ENCODE measurements at places on chromosomes 4 and X.
A peak's percentile ranks its signal among the peaks of the same experiment; 100 is the strongest.

GRCh38 chr4:40845154-40845835, 95.5 kb downstream of the NSUN7 start:
- no peak for DNase-seq

DNA sequence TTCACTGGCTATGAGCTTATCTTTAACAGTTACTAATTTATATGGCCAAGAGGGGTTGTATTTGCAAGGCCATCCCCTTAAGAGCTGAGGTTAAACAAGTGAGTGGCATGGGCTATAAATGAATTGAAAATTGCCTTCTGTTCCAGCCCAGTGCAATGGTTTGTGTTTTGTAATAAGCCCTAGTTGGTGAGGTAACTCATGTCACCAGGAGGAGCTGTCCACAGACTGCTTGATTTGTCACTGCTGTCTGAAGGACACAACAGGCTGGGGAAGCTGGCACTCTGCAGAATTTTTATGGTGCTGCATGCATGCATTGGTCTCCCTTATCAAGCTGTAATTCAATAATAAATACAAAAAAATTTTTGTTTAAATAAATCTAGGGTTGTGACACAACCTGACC, 223.8 kb downstream of the IL1RAPL2 start:
- no peak for DNase-seq

DNA sequence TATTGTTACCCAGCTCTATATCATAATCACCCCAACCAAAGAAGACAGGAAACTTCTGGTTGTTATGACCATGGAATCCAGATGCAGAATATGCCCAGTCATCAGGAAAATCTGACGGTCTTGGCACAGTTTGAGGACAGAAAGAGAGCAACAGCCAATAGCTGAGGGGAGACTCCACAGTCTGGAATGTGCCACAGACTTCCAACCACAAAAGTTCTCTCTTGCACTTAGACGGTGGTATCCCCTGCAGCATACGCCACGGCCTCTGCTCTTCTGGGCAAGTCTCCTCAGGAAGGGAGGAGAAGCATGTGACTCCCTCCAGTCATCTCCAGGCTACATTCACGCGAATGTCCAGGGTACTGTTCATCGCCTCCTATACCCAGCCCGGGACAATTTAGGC, 18.4 kb downstream of the ZNF827 start:
- no peak for DNase-seq

DNA sequence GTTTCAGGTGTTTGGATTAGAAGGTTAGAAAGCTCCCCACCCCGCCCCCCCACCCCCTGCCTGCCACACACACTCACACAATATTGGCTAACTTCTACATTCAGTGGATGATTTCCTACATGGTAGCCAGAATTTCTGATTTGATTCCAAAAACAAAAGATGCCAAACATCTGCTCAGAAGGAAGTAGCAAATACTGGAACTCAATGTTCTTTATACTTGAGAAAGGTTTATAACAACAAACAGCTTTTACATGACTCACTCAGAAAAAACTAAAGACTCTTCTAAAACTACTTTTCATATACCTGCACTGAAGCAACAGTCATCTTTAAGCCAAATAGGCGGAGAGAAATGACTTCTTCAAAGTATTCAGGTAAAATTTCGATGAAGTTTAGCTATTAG, 750.5 kb upstream of the POU3F4 start:
- DNase-seq = no peak

DNA sequence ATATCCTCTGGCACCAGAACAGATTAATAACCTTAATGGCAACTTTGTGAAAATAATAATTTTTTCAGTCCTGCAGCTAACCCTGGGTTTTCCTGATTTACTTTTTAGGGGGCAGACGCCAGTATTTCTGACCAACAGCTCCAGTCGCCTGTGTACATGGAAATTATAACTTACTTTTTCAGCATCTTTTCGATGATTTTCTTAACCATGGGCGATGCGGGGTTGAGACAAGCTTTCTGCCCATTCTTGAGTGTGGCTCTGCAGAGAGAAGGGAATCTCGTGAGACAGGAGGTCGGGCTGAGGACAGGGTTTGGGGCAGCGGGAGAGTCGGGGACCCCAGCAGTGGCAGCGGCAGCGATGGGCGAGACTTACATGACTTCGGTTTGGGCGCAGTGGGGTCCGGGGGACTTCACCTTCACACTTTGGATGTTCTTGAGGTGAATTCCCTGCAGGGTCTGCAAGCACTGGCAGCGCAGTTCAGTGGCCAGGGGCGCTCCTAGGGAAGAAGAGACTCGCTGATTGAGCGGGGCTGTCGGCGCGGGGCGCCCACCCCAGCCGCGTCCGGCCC, 484 bp downstream of the CXCL2 start:
- DNase-seq = no peak

- peak; percentile 20 for DNase-seq
These were observed 72.9 kb upstream of the ENOX2 start for GRCh38 chrX:130975947-130976346.

- DNase-seq = no peak
These were observed 231.5 kb downstream of the MAML3 start for GRCh38 chr4:139922406-139923024.

- no peak for DNase-seq
These were observed 79.9 kb upstream of the AADAT start for GRCh38 chr4:170169699-170170098.

- no peak for DNase-seq
These were observed 112.8 kb upstream of the ATXN3L start for GRCh38 chrX:13432414-13433297.

GRCh38 chr4:31682796-31683195, 962.6 kb downstream of the PCDH7 start:
- DNase-seq = no peak

GRCh38 chrX:123267220-123267619, 83.1 kb downstream of the GRIA3 start:
- no peak for DNase-seq

- no peak for DNase-seq
These were observed 71.0 kb upstream of the UNC5C start for GRCh38 chr4:95619525-95620443.

DNA sequence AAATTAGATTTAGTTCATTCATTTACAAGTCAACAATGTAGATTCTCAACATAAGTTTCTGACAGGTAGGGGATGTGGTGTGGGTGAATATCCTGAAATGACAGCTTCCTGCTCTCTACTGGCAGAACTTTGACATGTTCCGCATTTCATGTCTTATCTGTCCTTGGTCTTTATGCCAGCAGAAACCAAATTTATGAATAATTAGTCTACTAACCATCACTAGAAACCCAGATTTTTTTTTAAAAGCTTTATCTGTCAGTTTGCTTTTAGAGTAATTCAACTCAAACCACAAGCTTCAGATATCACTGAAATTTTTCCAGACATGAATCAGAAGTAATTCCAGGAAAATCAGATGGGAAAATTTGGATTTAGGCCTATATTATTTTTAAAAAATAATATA, 17.9 kb downstream of the COQ2 start:
- DNase-seq = no peak

- DNase-seq = no peak
These were observed 10.0 kb downstream of the NAA11 start for GRCh38 chr4:79315891-79316290.

GRCh38 chr4:44679060-44679459, 840 bp downstream of the GUF1 start:
- no peak for DNase-seq

- DNase-seq = no peak
These were observed 49.6 kb upstream of the GRID2 start for GRCh38 chr4:92253986-92254671.

DNA sequence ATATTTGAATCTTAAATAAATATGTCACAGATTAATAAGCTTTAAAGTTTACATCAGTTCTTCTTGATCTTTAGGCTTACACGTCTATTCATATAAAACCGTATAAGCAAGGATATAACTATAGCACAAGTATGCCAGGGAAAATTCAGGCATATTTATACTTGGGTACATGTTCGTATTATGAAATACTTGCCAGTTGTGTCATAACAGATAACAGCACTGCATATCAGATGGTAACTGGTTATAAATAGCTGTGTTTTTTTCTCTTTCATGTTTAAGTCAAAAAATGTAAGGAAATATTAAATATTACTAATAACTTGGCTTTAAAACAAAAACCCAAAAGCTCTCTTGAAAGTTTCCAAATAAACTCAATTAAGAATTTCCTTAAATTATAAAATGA, 17.5 kb downstream of the BRWD3 start:
- DNase-seq = no peak

GRCh38 chr4:16377887-16378286, 151.6 kb upstream of the TAPT1 start:
- no peak for DNase-seq

DNA sequence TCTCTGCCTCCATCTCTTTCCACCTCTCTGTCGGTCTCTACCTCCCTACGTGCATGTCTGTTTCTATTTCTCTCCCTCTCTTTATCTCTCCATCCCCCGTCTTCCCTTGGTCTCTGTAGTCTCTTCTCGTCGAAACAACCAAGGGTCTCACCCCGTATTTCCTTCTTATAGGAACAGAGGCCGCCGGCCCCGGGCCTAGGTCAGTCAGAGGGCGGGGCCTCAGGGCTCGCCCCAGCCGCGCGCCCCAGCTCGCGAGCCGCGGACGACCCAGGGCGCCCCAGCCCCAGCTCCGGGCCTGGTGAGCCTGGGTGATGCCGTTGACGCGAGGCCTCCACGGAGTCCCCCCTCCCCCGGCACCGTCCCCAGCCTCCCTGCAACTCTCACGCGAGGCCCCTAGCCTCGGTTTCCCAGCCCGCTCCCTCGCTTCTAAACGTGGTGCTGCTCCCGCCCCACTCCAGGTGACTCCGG, 6.6 kb downstream of the TIMM17B start:
- no peak for DNase-seq

GRCh38 chr4:144674711-144675110, 28.8 kb downstream of the HHIP start:
- no peak for DNase-seq

DNA sequence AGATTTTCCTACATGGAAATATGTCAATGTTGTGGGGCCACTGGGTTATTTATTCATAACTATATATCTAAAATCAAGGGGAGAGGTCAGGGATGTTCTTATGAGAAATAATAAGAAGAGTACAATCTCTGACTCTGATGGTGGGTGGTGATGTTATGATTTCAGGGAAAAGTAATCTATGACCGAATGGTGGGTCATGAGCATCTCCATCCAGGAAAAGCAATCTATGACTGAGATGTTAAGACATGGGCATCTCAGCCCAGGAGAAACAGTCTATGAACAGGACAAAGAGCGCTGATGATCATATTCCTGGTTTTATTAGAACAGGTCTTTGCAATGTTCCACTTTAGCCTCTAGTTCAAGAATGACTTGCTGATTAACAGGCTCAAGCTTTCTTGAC, 137.1 kb downstream of the ARSF start:
- DNase-seq = no peak

GRCh38 chr4:106868381-106869035, 167.6 kb downstream of the DKK2 start:
- no peak for DNase-seq

GRCh38 chr4:5238173-5238572, 186.9 kb downstream of the STK32B start:
- DNase-seq = no peak

- DNase-seq = no peak
These were observed 307.1 kb downstream of the LDB2 start for GRCh38 chr4:16591272-16591826.

- no peak for DNase-seq
These were observed 7.3 kb upstream of the MAGEE1 start for GRCh38 chrX:76420237-76420636.

DNA sequence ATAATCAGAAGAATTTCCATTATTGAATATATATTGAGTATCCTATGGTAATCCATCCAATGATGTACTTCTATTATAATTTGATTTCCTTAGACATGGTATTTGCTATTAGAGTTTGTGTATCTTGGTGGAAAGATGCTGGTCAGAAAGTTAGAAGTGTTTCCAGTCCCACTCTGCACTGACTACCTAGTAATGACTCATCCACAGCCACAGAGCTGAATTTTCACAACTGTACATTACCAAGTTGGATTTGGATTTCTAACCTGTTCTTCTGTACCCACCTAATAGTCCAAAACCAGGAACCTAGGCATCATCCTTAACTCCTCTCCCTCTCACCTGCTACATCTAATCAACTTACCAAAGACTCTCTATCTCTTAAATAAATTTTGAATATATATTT, 145.4 kb downstream of the REELD1 start:
- DNase-seq = no peak

DNA sequence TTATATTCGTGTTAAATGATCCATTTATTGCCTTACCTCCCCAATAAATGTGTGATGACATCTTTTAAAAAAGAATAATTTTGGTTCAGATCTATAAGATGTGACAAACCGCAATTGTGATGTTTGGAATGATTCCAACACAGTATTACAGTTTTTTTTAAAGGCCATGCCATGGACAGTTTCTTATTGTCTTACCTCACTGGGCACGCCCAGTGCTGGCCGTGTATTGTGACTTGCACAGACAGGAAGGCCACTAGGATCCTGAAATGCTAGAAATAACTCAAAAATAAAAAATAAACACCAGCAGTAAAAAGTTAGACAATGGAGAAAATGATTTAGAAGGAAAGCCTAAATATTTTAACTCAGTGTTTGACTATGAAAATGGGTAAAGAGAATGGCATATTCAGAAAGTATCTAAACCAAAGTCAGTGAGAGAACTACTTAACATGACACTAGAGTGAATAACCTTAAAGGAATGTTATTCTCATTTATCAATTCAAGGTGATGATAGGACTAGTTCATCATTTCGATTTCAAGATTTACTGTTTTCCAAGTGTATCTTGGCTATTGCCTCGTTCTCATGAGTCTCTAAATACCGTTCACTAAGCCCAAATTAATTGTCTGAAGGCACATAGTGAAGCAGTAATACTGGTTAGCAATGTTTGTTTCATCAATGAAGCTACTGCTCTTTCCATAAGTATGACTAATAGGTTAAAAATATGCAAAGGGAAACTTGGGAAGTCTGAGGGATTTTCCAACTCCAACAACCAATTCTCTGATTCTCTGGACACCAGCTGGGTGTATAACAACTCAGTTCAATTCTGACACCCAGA, 46.1 kb upstream of the VEGFC start:
- DNase-seq = no peak

DNA sequence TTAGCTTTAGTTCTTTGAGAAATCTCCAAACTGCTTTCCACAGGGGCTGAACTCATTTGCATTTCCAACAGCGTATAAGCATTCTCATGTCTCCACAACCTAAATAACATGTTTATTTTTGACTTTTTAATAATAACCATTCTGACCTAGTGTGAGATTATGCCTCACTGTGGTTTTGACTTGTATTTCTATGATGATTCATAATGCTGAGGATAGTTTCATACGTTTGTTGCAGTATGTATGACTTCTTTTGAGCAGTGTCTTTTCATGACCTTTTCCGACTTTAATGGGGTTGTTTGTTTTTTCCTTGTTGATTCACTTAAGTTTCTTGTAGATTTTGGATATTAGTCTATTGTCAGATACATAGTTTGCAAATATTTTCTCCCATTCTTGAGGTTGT, 1833.0 kb upstream of the PCDH10 start:
- DNase-seq = no peak

- DNase-seq = no peak
These were observed 20.2 kb downstream of the CLIC2 start for GRCh38 chrX:155314260-155314659.

- DNase-seq = no peak
These were observed 9.2 kb upstream of the EOLA1 start for GRCh38 chrX:149531599-149531998.

GRCh38 chrX:15985937-15986336, 131.3 kb upstream of the AP1S2 start:
- DNase-seq = no peak
